Small intestine (tissue), 16 donors: ENCODE measurements at places on chromosomes 1 and 21. TPM values are rescaled to one million over a fixed set of nuclear protein-coding genes. Genes with fewer than 3 reads are reported as not detected.

The NPPB gene
- polyA plus RNA-seq: 0.39 TPM

The E2F2 gene
- 1.9 TPM for polyA plus RNA-seq

The UCK2 gene
- 35.9 TPM for polyA plus RNA-seq

The DCDC2B gene
- not detected for polyA plus RNA-seq

The S100A5 gene
- polyA plus RNA-seq: not detected

The UAP1 gene
- polyA plus RNA-seq: 57.5 TPM

- H3K36me3 ChIP-seq: no peaks in the 10 kb centered on the region
- H3K27ac ChIP-seq: no peak overlapping the region
- peaks cover 1% of the 10 kb centered on the region for H3K4me1 ChIP-seq
Measured at GRCh38 chr1:39687243-39687642, 4.0 kb downstream of the HPCAL4 start.
